ENCODE measurements at places on chromosomes 7 and 10. TPM values are rescaled to one million over a fixed set of nuclear protein-coding genes. Genes with fewer than 3 reads are reported as not detected.

Gene MXI1
- polyA plus RNA-seq: 11.2 TPM

Gene IQUB
- polyA plus RNA-seq: 1.2 TPM

DNA sequence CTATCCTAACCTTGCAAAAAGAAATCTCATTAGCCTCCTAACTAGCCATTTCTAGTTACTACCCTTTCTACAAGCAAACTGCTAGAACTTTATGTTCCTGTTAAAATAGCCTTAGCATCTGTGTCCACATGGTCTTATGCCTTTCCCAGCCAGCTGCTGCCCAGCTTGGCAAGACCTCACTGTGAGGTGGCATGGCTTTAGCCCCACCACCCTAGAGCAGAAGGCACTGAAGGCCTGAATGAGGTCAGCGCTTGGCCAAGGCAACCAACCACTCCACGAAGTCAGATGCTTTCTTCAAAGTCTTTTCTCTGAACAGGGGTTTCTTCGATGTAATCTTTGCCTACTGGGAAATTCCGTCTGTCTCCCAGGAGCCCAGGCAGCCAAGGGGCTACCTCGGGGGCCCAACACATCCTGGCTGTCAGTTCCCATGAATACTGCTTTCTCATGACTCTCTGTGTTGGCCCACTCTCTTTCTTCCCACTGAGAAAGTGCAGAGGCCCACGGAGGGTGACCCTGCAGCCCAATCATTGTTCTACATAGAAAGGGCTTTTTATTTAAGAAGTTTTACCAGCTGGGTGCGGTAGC is 41.6 kb downstream of the POLR3A start:
- no peaks in the 10 kb centered on the region for H3K27me3 ChIP-seq
- no peak overlapping the region for H3K27ac ChIP-seq
- DNase-seq: no peak
- no peak overlapping the region for H3K4me3 ChIP-seq
- H3K4me1 ChIP-seq: no peaks in the 10 kb centered on the region
- H3K36me3 ChIP-seq: peaks cover 52% of the 10 kb centered on the region

Gene SFRP4
- 3.5 TPM for polyA plus RNA-seq

- no peaks in the 10 kb centered on the region for H3K27me3 ChIP-seq
- no peaks in the 10 kb centered on the region for H3K36me3 ChIP-seq
- no peak overlapping the region for H3K27ac ChIP-seq
- H3K4me3 ChIP-seq: no peak overlapping the region
- DNase-seq: peak; percentile 33
These were observed 34.5 kb upstream of the MEOX2 start for GRCh38 chr7:15720849-15721471.

DNA sequence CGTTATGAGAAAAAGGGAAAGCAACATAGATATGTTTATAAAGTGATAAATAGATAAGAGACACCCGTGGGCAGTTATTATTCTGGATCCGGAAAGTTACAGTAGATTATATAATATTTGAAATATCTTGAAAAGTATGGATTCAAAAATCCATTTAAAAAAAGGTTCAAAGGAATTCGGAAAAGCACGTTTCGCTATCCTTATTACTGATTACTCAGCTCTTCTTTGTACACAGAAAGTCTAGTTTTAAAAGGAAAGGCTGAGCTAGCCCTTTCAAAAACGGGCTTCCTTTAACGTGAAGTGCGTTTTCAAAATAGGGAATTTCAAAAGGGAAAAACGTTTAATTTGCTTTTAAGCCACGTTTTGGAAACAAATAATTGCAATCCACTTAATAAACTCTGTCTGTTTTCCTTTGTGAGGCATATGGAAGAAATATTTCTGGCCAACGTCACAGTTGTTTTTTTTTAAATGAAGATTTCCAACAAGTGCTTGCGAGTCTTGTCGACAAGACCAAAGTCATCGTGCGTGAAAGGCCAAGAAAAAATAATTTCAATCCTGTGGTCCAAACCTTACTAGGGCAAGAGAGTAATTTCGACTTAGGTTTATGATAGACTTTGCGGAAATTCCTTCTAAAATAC is 2.2 kb upstream of the SKIDA1 start:
- peak; percentile 82 for DNase-seq
- H3K36me3 ChIP-seq: no peaks in the 10 kb centered on the region
- no peak overlapping the region for H3K4me3 ChIP-seq

GRCh38 chr7:66921396-66921917 is 432 bp downstream of the TMEM248 start:
- H3K36me3 ChIP-seq: no peaks in the 10 kb centered on the region
- H3K27ac ChIP-seq: peak overlapping the region; percentile 93
- no peaks in the 10 kb centered on the region for H3K27me3 ChIP-seq
- H3K4me1 ChIP-seq: peaks cover 16% of the 10 kb centered on the region

DNA sequence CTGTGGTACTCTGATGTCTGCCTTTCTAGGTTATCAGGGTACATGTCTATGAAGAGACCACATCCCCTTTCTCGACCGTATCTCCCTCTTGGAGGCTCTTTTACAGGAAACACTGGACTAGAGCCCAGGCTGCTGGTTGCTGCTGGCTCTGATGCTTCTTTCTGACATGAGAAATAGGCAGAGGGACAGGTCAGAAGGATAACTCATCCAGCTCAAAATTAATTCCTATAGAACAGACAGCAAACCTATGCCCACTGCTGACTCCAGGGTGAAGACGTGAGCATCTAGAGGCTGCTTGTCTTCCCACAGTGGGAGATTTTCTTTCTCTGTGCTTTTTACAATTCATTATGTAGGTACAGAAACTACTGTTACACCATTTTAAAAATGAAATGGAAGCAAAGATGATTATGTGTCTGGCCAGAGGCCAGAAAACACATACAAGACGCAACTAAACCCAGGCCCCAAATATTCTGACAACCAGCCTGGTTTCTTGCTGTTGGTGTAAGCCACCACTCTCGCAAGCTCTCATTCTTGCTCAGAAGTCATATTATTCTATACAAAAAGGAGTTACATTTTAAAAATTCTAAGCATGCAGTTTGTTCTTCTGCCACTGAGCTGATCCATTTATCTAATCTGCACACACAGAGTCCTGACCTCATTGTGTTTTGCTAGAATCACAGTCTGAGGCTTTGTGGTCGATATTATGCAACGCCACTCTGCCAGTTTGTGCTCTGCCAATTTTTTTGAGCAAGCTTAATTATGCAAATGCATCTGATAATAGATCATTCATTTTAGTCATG is 424.3 kb downstream of the KIF20B start:
- H3K4me3 ChIP-seq: no peak overlapping the region
- H3K27ac ChIP-seq: no peak overlapping the region
- DNase-seq: peak; percentile 57
- H3K27me3 ChIP-seq: no peaks in the 10 kb centered on the region
- no peaks in the 10 kb centered on the region for H3K4me1 ChIP-seq

DNA sequence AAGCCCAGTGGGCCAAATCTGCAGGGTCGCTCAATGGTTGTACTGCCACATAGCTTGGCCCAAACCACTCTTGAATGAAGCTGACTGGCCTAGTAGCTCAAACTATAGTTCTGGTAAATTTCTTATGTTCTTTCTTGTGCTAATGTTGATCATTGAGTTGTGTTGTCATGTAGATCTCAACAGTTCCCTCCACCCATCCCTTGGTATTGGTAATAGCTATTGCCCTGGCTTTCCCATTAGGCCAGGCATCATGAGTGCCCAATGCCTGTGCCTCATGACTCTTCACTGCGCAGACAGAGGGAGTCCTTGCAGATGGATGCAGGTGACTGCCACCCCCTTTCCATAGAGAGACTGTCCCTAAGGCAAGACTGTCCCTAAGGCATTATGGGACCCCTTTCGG is 988.4 kb downstream of the KCNMA1 start:
- no peaks in the 10 kb centered on the region for H3K36me3 ChIP-seq
- no peak for DNase-seq
- H3K27ac ChIP-seq: no peak overlapping the region
- H3K27me3 ChIP-seq: no peaks in the 10 kb centered on the region
- H3K4me3 ChIP-seq: no peak overlapping the region

- H3K36me3 ChIP-seq: peaks cover 3% of the 10 kb centered on the region
- peak overlapping the region; percentile 15 for H3K27ac ChIP-seq
- no peaks in the 10 kb centered on the region for H3K27me3 ChIP-seq
These were observed 16.6 kb downstream of the ZNF862 start for GRCh38 chr7:149854611-149855360.

Gene NUTM2D
- 10.8 TPM for polyA plus RNA-seq

DNA sequence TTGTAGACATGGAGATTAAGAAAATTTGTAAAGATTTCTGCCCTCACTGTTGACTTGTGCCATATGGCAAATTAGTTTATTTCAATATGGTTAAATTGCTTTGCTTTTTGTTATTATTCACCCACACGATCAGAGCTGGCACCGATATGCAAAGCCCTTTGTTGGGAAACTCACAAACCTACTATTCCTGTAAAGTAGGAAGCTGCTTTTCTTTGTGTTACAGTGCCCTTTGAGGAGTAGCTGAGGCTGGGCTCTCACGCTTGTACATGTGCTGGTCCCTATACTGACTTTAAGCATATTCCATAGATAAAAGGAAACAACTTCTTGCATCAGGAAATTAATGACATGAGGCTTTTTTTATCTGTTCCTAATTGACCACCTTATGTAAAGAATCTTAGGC is 17.6 kb upstream of the AOAH start:
- H3K36me3 ChIP-seq: no peaks in the 10 kb centered on the region
- no peak for DNase-seq
- H3K27me3 ChIP-seq: no peaks in the 10 kb centered on the region
- no peaks in the 10 kb centered on the region for H3K4me1 ChIP-seq

GRCh38 chr10:113650172-113650571 is 13.7 kb downstream of the NRAP start:
- no peak overlapping the region for H3K4me3 ChIP-seq
- no peaks in the 10 kb centered on the region for H3K36me3 ChIP-seq
- no peaks in the 10 kb centered on the region for H3K27me3 ChIP-seq
- H3K27ac ChIP-seq: no peak overlapping the region
- DNase-seq: no peak

Gene FOXI2
- not detected for polyA plus RNA-seq

Gene LRRD1
- polyA plus RNA-seq: 0.06 TPM

DNA sequence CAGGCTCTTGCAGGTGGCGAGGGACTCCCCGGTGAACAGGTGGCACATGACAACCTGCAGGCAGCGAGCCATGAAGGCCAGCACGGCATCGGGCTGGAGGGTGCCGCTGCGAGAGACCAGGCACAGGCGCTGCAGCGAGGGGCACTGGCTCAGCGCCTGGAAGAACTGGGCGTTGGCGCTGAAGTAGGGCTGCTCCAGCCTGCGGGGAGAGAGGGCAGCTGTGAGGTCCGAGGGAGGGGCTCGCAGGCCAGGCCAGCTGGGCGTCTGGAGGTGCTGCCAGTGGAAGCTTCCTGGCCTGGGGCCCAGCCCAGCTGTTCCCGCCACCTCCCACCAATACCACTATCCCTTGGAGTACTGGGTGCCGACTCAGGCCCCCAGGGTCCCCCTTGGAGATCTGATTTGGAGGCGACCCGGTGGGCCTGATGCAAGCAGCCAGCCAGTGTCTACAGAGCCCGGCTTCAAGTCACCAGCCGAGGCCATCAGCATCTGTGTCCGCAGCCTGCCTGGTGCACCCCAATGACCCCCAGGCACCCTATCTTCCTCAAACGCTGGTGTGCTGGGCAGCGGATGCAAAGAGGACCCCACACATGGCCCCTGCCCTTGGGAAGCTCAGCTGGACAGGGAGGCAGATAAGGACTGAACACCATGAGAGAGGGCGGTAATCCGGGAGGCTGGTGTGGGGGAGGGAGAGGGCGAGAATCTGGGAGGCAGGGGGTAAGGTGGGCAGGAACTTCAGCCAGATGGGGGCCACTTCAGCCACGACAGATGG is 67.8 kb upstream of the TNRC18 start:
- H3K4me3 ChIP-seq: no peak overlapping the region
- H3K27ac ChIP-seq: no peak overlapping the region
- no peaks in the 10 kb centered on the region for H3K27me3 ChIP-seq
- no peak for DNase-seq

Gene TUBAL3
- polyA plus RNA-seq: 0.06 TPM

Gene TFEC
- 19.2 TPM for polyA plus RNA-seq

DNA sequence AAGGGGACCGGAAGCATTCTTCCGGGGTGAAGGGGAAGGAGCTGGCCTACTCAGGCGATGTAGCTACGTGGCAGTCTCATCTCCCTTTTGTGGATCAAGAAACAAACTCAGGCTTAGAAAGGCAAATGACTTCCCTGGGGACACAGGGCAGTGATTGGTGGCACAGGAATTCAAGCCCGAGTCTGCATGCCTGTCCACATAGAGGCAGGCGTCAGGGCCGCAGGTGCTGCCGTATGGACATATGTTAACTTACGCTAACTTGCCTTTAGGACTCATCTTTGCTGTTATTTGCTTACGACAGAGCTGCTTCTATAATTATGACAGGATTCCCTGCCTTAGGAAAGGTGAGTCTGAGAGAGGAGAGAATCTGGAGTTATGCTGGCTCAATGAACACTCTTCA is 42.3 kb upstream of the KLF6 start:
- no peaks in the 10 kb centered on the region for H3K36me3 ChIP-seq
- H3K4me3 ChIP-seq: no peak overlapping the region
- no peaks in the 10 kb centered on the region for H3K27me3 ChIP-seq
- DNase-seq: no peak

GRCh38 chr7:17497136-17497535 is 198.7 kb downstream of the AHR start:
- H3K36me3 ChIP-seq: no peaks in the 10 kb centered on the region
- H3K27me3 ChIP-seq: no peaks in the 10 kb centered on the region
- no peak for DNase-seq
- H3K4me1 ChIP-seq: peaks cover 2% of the 10 kb centered on the region
- H3K4me3 ChIP-seq: no peak overlapping the region

- no peaks in the 10 kb centered on the region for H3K27me3 ChIP-seq
- no peak overlapping the region for H3K27ac ChIP-seq
- H3K4me1 ChIP-seq: no peaks in the 10 kb centered on the region
- no peak for DNase-seq
- no peaks in the 10 kb centered on the region for H3K36me3 ChIP-seq
These were observed 180.1 kb upstream of the MKLN1 start for GRCh38 chr7:131147604-131148003.

DNA sequence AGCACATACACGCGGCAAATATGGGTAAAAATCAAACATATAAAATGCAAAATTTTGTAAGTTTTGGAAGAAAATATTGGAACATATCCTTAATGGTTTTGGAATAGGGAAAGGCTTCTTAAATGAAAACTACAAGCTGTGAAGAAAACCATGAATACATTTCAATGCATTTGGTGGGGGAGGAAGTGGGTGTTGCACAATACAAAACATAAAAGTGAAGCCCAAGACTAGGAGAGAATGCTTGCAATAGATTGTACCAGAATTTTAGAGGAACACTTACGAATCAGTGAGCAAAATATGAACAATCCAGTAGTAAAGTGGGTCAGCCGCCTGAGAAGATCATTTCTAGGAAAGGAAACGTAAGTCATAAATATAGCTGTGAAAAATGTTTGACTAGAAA is 322.6 kb upstream of the MKI67 start:
- H3K27ac ChIP-seq: no peak overlapping the region
- no peaks in the 10 kb centered on the region for H3K4me1 ChIP-seq
- H3K36me3 ChIP-seq: no peaks in the 10 kb centered on the region
- H3K27me3 ChIP-seq: no peaks in the 10 kb centered on the region

Gene HEPACAM2
- polyA plus RNA-seq: 0.08 TPM

GRCh38 chr7:55473932-55474331 is 98.4 kb downstream of the VOPP1 start:
- no peaks in the 10 kb centered on the region for H3K4me1 ChIP-seq
- no peak overlapping the region for H3K4me3 ChIP-seq
- no peak for DNase-seq

GRCh38 chr7:37424521-37424920 is 24.1 kb downstream of the ELMO1 start:
- no peak for DNase-seq
- H3K4me1 ChIP-seq: peaks cover 9% of the 10 kb centered on the region
- no peak overlapping the region for H3K27ac ChIP-seq
- H3K4me3 ChIP-seq: no peak overlapping the region

Gene SRGN
- polyA plus RNA-seq: 1,336 TPM

Gene OR6B1
- polyA plus RNA-seq: not detected

GRCh38 chr10:123748711-123749110 is 82.6 kb downstream of the GPR26 start:
- H3K27ac ChIP-seq: no peak overlapping the region
- H3K36me3 ChIP-seq: no peaks in the 10 kb centered on the region
- no peak for DNase-seq
- H3K4me3 ChIP-seq: no peak overlapping the region
- H3K4me1 ChIP-seq: no peaks in the 10 kb centered on the region
